RWPE1 (cell line): ENCODE measurements at places on chromosomes 5 and 9.

DNA sequence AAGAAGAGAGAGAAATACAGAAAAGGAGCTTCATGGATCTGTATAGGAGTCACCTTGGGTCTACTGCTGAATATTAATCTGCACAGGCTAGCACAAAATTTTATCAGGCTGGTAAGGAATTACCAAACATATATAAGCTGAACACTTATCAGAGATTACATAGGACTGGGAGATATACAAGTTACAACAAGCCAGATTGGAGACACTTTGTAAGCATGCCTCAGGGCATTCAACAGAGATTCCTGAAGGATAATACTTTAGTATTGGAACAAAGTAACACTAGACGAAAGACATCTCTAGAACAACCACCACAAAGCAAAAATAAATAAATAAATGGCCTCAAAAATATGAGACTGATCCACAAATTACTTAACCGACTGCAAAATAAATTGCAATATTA, 197.8 kb downstream of the ANXA1 start:
- peak; percentile 3 for DNase-seq

DNA sequence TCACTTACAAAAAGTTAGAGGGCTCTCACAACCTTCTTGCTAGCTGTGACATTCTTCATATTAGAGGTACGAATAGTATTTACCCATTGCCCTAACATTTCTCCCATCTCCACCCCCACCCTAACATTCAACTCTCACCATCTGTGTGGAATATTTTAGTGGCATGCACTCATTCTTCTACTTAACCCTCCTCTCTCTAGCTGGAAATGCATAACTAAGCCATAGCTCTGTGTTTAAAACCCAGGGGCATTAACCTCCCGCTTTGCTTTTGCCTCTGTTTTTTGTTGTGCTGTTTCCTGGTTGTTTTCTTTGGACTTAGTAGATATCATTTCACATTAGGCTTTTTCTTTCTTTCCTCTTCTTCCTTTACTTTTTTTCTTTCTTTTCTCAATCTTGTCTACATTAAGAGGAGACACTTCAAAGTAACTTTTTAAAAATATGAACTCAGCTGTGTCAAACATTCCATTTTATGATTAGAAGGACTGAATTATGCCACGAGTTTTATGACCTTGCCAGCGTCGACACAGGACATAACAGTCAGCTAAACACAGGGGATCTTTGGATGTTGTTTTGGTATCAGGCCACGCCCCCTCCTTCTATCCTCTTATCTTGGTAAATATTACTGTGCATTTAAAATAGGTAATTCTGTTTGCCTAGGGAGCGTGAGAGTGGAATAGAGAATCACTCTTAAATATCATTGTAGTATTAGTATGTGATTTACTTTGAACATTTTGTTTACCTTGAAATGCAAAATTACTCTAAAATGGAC, 236.0 kb downstream of the CD180 start:
- DNase-seq = no peak

DNA sequence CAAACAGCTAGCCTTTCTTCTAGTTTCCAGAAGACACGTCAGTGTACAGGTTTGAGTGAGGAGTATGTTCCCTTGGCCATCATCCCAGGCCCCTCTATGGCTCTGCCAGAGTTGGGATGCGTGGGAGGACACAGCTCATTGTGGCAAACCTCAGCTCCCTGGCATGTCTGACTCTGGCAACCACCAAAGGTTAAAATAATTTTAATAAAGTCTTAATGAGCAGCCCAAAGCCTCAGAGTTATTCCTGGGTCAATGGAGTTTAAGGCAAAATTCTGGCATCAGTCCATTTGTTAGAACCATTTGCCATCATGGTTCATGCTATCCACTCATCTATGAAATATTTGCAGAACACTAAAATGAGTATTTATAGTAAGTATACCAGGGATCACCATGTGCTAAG, 79.8 kb upstream of the PAPPA start:
- DNase-seq = no peak

DNA sequence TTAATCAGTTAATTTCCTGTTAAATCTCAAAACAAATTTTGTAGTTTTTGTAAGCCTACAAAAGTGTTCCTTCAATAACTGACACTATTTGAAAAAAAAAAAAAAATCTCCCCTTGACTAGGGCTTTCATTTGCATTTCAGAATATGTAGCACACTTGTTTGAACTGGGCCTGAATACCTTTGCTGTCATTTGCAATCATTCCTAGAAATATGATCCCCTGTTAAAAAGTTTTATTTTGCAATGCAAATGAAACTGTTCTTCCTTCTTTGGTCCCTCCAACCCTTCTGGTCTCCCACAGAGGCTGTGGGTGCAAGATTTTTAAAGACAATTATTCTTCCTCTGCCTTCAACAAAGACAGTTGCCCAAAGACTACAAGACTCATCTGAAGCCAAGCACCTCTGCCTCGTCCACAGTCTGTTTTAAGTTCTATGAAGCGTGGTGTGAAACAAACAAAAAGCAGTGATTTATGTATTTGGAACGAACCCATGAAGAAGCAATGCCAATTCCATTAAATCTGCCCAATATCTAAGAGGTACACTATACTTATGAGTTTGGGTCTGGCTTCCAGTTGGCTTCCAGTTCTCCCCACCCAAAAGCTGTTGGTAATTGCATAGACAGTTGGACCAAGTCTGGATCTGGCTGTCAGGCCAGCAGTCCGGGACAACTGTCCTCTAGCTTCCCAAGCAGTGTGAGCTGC, 66.1 kb downstream of the CFAP90 start:
- no peak for DNase-seq

- no peak for DNase-seq
These were observed 94.9 kb downstream of the CACNA1B start for GRCh38 chr9:137972355-137972987.

GRCh38 chr5:141590127-141590526, 28.7 kb downstream of the DIAPH1 start:
- DNase-seq = no peak

DNA sequence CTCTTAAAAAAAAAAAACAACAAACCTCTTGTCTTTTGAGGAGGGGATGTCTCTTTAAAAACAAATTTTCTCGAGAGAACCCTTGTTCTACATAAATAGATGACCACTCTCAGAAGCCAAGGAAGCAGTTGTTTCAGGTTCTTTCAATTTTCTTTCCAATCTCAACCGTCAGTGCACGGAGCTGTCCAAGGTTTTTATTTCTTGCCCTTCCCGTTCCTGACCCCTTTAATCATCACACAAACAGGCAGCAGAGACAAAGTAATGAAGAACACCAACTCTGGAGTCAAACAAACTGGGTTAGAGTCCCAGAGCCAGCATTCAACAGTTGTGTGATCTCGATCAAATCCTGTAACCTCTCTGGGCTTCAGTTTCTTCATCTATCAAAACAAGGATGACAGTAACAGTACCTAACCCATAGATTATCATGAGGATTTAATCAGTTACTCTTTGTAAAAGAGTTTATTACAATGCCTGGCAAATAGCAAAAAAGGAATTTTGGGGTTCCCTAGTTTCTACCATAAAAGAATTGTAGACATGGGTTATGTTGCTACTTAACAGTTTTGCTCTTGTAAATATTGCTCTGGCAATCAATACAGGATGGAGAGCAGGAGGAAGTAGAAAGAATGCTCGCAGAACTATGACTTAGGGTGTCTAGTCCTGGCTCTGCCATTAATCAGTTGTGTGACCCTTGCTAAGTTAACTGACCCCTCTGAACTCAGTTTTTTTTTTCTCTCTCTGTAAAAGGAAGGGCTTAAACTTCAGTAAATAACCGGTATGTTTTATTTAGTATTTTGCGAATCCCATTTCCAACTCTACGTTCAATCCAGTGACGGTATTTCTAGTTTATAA, 1.0 kb upstream of the NIM1K start:
- DNase-seq = no peak

DNA sequence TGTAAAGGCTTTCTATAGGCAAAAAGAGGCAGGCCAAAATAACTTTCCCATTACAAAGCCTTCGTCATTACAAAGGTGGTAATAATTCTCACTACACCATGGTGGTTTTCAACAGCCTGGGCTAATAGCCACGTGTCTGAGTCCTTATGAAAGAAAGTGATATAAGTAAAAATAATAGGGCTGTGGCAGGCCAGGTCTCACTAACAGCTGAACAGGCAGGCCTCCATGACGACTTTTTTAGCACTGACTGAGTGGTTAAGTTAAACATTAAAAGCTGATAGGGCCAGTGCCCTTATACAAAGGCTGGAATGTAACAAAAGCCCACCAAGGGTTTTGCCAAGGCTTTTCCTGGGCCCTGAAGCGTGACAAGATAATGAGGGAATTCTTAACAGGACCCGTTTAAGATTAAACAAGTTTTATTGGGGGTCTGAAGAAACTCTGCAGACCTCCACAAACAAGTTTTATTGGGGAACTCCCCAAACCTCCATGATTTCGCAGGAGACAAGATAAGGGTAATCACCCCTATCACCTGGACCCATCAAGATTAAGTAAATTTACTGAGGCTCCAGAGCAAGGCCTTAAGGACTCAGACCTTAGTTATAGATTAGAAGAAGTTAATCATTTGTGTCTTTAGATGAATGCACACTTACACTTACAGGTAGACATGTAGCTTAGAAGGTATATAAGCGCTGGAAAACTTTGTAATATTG, 412.9 kb downstream of the CHSY3 start:
- no peak for DNase-seq

- DNase-seq = no peak
These were observed 44.8 kb upstream of the XPA start for GRCh38 chr9:97741947-97742346.

GRCh38 chr5:14869668-14870164, 1.9 kb downstream of the ANKH start:
- no peak for DNase-seq

- peak; percentile 50 for DNase-seq
These were observed 29.3 kb upstream of the UBE2QL1 start for GRCh38 chr5:6419340-6419852.

- peak; percentile 77 for DNase-seq
These were observed 446.2 kb upstream of the TRPC7 start for GRCh38 chr5:136811551-136811950.

GRCh38 chr9:546797-547223, 294.7 kb upstream of the DMRT1 start:
- no peak for DNase-seq

DNA sequence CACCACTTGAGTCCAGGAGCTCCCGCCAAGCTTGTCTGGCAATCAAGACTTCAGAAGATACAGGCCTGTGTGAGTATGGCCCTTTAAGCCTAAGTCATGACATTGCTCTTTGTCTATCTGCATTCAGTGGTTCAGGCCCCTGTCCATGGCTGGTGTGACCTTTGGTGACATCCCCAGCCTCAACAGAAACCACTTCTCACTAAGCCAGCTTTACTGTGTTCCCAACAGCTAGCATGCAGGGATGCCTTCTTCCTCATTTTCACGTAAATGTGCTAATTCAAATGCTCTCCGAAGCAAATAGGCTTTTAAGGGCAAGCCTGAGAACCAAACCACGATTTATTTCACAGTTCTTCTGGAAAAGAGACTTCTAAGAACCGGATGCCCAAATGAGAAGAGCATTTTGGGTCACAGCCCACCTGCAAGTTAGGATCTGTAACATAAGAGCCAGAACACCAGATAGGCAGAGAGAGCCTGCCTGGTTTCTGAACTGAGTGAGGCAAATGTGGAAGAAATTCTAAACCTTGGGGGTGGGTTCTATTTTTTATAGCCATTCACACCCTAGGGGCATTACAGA, 14.9 kb downstream of the CD180 start:
- no peak for DNase-seq

- DNase-seq = peak; percentile 20
These were observed 528.8 kb upstream of the GRAMD2B start for GRCh38 chr5:125894383-125894782.

DNA sequence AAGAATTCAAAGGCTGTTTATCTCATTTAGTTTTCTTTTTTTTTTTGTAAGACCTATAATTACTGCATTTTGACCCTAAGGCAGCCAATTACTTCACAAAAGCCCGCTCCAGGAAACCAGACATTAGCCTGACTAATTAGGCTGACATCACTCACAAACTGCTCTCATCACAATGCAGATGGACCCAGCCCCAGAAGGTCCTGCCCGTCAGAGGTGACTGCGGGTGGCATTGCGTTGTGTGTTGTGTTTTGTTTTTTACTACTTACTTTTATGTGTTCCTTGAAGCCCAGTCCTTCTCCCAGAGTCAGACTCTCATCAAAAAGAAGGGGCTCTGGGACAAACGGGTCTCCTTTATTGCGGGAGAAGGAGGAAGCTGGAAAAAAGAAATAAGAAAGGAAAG, 172.2 kb downstream of the HSD17B3 start:
- DNase-seq = no peak
